ENCODE measurements at places on chromosomes 12 and 14. TPM values are rescaled to one million over a fixed set of nuclear protein-coding genes. Genes with fewer than 3 reads are reported as not detected.

GRCh38 chr12:105406497-105406896 lies 76.0 kb downstream of the C12orf75 start:
- DNase-seq: no peak

Gene PCNX4
- 128 TPM for total RNA-seq

Gene SNAPC1
- total RNA-seq: 19.1 TPM

Gene FSCB
- total RNA-seq: not detected

Gene OR6C2
- not detected for total RNA-seq

Gene SMARCD1
- 32.0 TPM for total RNA-seq

DNA sequence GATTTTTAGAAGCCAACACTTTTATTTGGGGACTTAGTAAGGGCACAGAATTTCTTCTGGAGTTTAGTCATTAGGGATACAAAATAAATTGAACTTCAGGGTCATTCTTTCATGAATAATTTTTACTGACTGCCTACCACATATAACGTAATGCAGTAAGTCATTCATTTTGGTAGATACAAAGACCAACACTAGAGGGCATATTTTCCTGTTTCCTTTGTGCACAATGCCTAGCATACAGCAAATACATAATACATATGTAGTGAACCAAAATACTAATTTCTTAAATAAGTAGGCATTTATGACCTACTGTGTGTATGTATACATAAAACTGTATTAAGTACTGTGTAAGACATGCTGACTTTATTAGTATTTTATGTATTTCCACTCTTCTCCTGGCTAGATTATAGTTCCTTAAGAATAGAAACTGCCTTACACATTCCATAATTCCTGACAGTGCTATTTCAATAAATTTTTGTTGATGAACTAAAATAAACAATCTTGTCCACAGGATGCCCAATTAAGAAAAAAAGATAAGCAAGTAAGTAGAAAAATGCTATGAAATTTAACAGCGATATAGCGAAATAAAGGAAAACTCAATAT lies 47.9 kb downstream of the PPP1R12A start:
- peak; percentile 57 for DNase-seq

Gene IL22
- not detected for total RNA-seq

- DNase-seq: no peak
Measured at GRCh38 chr12:76069339-76069738, 15.1 kb downstream of the NAP1L1 start.

GRCh38 chr14:103931422-103931821 lies 3.2 kb downstream of the TDRD9 start:
- no peak for DNase-seq

Gene SOAT2
- total RNA-seq: not detected

Gene HOXC6
- total RNA-seq: 1.6 TPM

Gene RAPGEF3
- 0.47 TPM for total RNA-seq

GRCh38 chr14:72518809-72519377 lies 375.0 kb downstream of the DPF3 start:
- no peak for DNase-seq

DNA sequence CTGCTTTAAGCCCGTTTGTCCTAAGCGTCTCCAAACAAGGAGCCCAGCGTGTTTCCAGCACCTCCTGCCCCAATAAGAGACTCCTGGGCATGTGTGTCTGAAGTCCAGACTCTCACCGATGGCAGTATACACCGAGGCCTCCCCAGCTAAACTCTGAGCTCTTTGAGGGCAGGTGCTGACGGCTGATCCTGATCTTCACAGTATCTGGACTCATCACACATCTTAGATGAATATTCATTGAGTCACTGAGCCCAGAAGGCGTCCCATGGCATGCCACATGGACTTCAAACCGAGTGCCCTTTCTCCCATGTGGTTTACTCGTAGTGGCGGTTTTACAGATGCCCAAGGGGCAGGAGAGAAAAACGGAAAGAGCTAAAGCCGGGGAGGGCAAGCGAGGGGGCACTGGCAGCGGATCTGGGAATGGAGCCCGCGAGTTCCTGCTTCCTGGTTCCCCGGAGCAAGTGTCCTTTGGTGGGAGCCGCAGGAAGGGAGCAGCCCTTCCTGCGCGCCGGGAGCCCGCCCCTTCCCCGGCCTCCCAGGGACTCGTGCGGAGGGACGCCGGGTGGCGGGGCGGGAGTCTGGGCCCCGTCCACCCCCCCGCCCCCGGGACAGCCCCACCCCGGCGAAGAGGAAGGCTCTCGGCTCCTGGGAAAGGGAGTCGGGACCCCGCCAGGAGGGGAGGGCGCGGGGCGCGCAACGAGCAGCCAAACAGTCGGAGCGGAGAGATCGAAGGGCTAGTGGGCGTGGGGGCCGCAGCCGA lies 585 bp upstream of the TEAD4 start:
- DNase-seq: peak; percentile 94
